Cardiac ventricle fibroblast (primary cell): ENCODE measurements at places on chromosomes 11 and 22. TPM values are rescaled to one million over a fixed set of nuclear protein-coding genes. Genes with fewer than 3 reads are reported as not detected.

ROBO3 gene
- 4.4 and 5.5 TPM in 2 replicates for total RNA-seq

OR8G5 gene
- not detected in 2 replicates for total RNA-seq

NAALAD2 gene
- 1.8 and 1.9 TPM in 2 replicates for total RNA-seq

CD44 gene
- 226 and 227 TPM in 2 replicates for total RNA-seq

MAPK8IP2 gene
- 0.24 and 0.50 TPM in 2 replicates for total RNA-seq

ANO9 gene
- not detected in 2 replicates for total RNA-seq

OR52I1 gene
- total RNA-seq: not detected in 2 replicates
